ENCODE measurements at places on chromosomes 5 and 9. TPM values are rescaled to one million over a fixed set of nuclear protein-coding genes. Genes with fewer than 3 reads are reported as not detected.

DNA sequence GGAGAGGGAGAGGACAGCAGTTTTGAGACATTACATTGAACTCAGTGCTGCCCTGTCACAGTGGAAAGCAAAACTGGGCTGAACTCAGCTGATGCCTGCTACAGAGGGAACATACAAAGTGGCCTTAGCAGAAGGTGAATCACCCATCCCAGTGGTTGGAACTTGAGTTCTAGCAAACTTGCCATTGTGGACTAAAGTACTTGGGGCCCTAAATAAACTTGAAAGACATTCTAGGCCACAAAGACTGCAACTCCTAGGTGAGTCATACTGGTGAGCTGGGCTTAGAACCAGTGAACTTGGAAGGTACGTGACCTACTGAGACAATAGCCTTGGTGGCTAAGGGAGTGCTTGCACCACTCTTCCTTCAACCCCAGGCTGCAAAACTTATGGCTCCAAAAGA is 155.7 kb upstream of the RIOK2 start:
- no peak for DNase-seq

DNA sequence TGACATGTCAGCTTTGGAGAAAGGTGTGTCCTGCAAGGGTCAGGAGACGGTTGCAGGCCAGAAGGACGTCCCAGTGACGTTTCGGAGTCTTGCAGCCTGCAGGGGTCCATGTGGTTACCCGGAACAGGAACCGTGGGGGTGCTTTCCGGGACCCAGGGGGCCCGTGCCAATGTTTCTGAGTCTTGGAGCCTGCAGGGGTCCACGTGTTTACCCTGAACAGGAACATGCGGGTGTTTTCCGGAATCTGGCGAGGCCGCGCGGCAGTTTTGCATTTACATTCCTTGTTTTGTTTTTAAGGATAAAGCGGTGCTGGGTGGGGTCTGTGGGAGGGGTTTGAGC is 30.6 kb downstream of the NKD2 start:
- DNase-seq = no peak

DNA sequence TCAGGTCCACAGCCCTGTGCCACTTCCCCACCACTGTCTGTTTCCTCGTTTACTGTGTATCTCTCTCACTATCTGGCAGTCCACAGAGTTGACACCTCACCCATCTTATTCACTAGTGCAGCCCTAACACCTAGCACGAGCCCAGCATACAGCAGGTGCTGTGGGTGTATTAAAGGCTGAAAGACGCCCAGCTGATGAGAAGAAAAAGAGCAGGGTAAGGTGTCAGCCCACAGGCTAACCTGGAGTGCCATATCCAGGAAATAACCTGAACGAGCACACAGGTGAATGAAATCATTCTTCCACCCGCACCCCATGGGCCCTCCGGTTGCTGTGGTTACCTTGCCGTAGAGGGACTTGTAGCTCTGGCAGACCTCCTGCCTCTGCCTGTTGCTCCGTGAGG is 18.6 kb downstream of the ANXA6 start:
- DNase-seq = no peak

GRCh38 chr9:86637515-86637914 is 283.3 kb upstream of the TUT7 start:
- DNase-seq = peak; percentile 31

The KIF12 gene
- not detected for total RNA-seq

The SV2C gene
- total RNA-seq = 0.06 TPM

The HAVCR1 gene
- not detected for total RNA-seq
